ENCODE measurements at places on chromosomes 5 and 9.

DNA sequence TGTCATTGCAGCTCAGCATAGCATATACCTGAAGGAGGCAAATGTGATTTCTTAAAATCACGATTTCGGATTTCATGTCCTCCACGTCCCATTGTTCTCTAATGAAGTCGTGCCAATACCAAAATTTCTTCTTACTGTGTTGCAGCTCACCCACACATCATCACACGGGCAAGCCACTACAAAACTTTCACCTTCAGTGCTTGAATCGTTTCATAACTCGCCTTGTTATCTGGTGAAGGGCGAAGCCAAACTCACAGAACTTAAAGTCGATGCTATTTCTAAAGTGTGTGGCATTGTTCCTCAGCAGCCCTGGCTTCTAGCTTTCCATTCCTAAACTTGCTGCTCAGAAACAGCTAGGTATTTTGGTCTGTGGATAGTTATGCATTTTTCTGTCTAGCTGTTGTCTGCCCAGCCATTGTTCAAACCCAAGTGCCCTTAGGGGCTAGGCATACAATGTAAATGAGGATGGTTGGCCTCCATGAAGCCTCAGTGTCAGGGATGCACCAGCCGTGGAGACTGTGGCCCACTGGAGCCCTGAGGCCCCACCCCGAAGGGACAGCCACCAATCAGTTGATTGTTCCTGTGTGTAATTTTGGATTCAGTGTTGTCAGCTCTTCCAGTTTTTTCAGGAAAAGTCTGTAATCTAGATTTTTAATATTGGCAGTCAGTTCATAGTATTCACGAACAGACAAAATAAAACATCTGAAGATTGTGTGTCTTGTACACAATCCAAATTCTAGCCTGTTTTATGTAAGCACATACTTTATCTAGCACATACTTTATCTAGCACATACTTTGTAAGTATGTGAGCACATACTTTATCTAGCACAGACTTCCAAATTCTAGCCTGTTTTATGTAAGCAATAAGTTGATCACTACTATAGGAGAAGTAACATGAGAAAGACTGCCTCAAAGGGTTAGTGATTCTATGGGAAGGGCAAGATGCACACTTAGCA lies 112.8 kb downstream of the DAPK1 start:
- no peak for DNase-seq

- DNase-seq = peak; percentile 15
These were observed 293.0 kb downstream of the CDH12 start for GRCh38 chr5:22560147-22560546.

DNA sequence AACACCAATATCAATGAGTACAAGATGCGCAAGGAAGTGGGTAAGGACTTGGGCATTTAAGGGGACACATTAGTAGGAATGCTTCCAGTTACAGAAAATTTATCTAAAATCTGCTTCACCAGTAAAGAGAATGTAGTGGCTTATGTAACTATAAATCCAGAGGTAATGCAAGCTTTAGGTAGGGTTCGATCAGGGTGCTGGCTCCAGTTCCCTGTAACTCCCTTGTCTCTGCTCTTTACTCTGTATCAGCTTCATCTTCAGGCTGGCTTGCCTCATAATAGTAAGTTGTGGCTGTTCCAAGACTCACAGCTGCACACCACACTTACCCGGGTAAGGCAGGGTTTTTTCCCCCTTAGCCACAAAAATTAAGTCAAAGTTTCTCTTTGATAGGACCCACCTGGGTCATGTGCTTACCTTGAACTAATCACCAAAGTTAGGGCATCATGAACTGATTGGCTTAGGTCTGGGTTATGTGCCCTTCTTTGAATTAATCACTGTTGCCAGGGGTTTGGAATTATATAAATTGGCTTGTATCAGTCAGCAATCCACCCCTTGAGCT lies 35.5 kb downstream of the ARHGEF37 start:
- no peak for DNase-seq

GRCh38 chr9:72065076-72065475 lies 4.7 kb upstream of the C9orf57 start:
- DNase-seq = no peak

GRCh38 chr9:126532951-126533925 lies 80.5 kb upstream of the LMX1B start:
- DNase-seq = no peak

- no peak for DNase-seq
These were observed 16.7 kb upstream of the HSD17B4 start for GRCh38 chr5:119435436-119436132.

DNA sequence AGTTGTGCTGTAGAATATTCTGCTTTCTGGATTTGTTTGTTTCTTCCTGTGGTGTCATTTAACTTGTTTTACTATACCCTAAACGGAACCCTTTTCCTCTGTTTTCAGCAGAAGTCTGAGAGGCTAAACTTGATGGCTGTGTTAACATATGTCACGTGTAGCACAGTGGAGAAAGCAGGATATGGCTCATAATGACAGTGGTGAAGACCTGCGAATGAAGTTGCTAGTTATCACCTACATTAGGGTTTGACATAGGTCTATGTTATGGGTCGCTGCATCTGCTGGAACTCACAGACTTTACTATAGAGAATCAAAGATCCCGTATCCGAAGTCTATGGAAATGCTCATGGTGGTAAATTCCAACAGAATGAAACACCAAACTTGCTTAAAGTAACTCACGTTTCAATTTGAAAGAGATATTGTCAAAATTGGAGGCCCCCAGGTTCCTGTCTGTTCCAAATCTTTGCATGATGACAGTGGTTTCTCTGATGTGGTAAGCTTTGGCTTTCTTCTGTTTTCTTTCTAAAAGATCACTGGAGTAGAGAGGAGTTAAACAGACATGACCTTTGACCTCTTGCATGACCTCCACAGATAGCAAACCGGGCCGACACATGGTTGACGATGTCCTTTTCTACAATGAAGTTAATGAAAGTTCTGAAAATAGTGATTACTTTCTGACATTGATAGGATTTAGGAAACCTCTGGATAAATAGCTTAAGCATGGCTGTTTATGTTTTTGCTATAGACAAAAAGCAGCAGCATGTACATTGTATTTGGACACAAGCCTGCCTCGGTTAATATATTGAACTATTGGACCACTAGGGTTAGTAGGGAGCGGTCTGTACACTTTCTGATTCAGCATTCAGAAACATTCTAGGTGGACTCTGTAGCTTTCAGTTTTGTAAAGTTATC lies 3.1 kb upstream of the CATSPER3 start:
- no peak for DNase-seq

DNA sequence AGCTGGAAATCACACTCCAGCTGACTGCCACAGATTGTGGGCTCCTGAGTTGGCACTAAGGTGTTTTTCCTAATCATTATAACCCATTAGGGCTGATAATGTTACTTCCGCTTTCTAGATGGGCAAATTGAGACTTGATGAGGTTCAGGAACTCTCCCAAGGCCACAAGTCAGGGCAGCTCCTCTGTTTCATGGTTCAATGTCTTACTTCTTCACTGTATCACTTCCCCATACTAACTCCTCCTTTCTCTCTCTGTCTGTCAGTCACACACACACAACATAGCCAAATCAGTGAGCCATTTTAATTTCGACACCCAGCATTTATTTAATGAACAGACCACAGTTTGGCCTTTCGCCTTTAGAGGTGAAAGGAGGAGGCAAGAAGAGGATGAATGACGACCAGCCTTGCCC lies 17.8 kb upstream of the TRAF1 start:
- no peak for DNase-seq

DNA sequence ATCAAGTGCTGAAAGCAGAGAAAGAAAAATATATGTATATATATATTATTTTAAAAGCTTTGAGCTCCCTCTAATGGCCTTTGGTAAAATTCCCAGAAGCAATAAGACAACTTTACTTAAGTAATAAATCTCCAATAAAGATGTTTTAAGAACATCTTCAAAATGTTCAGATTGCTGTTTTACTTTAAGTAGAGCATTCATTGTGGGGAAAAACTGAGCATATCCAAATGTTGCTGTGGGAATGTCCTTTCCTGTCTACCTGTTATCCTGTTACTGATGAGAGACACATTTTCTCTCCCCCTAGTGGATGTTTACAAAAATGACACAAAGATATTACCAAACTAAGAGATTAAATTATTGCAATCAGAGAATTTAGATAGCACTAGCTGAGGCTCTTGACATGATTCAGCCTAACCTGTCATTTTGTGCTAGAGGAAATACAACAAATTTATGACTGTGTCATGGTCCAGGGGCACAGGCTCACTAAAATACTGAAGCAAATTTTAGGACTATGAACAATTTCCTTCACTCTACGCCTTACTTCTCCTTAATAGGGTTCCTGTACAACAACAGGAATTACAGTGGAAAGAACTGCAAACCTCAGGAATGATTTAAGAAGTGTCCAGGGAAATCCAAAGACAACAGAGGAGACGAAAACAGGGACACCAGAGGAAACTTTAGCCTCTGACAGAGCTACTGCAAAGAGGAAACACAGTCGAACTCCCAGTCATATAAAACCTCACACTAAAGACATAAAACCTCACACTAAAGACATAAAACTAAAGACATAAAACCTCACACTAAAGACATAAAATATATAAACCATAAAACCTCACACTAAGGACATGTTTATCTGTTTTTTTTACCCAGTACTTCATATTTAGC lies 24.3 kb upstream of the PRRC1 start:
- peak; percentile 17 for DNase-seq

GRCh38 chr5:11384441-11385250 lies 519.6 kb downstream of the CTNND2 start:
- no peak for DNase-seq

GRCh38 chr9:102972780-102973179 lies 22.4 kb upstream of the CYLC2 start:
- DNase-seq = no peak

DNA sequence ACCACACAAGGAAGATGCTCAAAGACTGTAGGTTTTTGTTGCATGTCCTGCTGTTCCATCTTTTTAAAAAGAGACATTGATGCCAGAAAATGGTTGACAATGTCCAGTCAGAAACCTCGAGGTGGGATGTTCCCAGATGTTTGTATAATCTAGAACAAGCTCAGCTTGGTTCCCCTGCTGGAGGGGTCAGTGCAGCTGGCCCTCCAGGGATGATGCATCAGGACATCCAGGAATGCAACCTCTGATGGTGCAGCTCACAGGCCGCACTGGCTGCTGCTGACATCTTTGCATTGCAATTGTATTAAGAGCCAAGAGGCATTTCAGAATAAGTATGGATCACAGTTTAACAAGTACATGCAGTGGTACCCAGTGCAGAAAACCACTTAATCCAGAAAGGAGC lies 122.4 kb downstream of the MED10 start:
- no peak for DNase-seq

Data from GM04504 (cell line).